ENCODE measurements at places on chromosomes 16 and 17.

DNA sequence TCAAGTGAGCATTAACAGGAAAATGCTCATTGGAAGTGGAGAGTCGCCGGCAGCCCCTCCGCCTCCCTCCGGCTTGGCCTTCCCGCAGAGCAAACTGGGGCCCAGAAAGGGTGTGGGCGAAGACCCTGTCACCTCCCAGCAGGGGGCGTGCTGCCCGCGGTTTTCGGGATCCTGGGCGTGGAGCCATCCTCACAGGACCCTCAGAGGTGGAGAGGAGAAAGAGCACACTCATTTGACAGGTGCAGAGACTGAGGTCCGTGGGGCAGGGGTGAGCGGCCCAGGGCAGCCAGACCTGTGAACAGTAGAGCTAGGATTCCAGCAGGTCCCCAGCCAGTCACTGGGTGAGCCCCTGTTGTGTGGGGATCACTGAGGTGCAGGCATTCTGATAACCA lies 1002.9 kb downstream of the KCNJ18 start:
- no peak for DNase-seq

DNA sequence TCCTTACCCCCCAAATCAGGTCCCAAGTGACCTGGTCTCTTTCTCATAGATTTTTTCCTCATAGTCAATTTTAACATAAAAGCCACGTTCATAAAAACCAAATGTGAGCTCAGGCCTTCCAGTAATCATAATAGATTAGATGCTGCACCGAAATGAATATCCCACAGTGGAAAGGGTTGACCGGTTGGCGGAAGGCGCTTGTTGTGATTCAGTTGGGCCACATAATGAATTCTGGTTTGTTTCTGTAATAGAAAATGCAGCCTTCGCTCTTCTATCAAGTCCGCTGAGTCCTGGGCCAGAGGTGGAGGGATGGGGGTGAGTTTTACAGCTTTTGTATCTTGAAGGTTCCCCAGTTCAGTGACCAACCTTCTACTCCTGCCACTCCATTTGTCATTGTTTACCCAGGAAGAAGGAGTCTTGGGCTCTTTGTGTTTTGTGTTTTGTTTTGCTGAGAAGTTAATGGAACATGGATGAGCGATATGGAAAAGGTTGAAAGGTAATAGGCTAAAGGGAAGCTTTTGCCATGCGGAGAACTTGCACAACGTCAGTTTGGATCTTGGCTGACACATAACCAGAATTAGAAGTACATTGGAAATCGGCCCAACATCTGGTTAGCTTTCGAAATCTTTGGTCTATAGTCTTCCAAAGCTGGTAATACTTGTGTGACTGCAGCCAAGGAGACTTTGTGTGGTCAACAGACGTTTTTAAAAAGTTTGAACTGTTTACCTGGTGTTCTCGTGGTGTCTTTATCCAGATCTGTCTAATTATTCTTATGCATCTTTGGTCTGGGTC lies 89.5 kb downstream of the CLEC16A start:
- peak; percentile 87 for DNase-seq

- DNase-seq, result peak; percentile 83
Observed at GRCh38 chr17:43900183-43900857, 7.0 kb downstream of the MPP2 start.

GRCh38 chr16:73793871-73794437 lies 502.7 kb upstream of the PSMD7 start:
- DNase-seq, result no peak

DNA sequence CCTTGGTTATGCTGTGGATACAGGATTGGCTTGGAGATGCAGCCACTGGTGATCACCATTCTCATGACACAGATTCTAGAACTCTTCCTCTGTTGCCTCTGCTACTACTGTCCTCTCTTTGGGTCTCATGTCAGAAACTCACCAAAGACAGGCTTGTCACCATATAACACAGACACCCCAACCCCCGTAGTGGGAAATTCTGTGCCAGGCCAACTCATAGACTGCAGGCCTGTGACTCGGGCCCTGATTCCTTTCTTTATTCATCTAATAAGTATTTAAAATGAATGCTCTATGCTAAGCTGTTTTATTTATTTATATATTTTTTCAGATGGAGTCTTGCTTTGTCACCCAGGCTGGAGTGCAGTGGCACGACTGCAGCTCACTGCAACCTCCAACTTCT lies 9.5 kb downstream of the CYB5D2 start:
- peak; percentile 76 for DNase-seq

DNA sequence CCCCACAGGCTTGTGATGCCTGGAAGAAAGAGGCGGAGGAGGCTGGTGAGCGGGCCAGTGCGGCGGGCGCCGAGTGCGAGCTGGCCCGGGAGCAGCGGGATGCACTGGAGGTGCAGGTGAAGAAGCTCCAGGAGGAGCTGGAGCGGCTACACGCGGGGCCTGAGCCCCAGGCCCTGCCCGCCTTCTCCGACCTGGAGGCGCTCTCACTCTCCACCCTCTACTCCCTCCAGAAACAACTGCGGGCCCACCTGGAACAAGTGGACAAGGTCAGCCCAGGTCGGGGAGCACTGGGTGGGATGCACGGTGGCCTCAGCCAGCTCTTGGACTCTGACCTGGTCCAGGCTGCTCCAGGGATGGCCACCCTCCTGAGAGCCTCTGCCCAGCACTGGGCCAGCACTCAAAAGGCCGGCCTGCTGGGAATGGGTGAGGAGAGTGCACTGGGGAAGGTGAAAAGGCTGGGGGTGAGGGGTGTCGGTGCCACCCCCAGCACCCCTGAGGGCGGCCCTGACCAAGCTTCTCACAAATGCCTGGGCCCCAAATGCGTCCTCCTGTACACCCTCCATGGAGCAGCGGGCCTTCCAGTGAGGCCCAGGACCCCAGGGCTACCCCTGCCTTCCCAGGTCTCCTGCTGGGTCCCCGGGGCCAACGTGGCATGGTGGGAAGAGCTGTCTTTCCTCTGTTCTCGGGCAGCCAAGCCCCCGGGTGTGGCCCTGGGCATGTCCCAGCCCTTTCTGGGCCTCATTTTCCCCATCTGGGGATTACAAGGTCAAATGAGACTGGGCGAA lies 20.8 kb downstream of the UNC13D start:
- DNase-seq, result no peak

DNA sequence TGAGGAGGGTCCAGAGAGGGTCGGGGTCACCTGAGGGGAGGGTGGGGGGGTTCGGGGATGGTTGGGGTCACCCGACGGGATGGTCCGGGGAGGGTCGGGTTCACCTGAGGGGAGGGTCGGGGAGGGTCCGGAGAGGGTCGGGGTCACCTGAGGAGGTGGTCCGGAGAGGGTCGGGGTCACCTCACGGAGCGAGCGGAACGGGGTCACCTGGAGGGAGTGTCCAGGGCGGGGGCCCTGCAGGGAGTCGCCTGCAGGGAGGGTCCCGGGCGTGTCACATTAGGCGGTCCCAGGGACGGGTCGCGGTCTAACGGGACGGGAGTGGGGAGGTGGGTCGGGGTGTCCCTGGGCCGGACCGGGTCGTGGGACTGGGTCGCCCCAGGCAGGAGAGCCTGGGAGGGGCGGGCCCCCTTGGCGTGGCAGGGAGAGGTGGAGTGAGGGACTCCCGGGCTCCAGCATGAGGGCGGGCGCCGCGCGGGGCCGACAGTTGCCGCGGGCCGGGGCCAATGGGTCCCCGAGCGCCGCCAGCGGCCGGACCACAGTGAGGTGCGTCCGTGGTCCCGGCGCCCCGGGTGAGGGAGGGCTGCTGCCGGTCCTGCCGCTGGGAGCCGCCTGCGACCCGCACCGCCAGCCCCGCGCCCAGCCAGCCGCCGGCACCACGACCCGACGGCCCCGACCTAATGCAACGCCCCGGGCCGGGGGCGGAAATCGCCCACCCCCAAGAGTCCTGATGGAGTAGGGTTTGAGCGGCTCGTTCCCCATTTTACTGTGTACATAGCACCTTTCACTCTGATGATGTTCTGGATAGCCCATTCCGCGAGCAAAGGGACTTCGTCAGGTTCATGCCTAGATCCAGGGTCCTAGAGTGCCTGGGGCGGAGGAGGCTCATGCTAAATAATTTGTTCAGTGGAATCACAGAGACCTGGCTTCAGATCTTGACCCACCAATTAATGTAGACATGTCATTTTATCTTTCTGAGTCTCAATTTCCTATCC lies 1.2 kb upstream of the ABCA3 start:
- DNase-seq, result no peak

Data from fibroblast of skin of abdomen (primary cell).